ENCODE measurements at places on chromosomes 11 and 22.

- no peak for DNase-seq
Observed at GRCh38 chr11:70420008-70420464, 21.7 kb downstream of the CTTN start.

GRCh38 chr22:42560781-42561180 is 7.0 kb downstream of the SERHL2 start:
- no peak for DNase-seq

GRCh38 chr22:48835857-48836672 is 991.6 kb downstream of the BRD1 start:
- no peak for DNase-seq

DNA sequence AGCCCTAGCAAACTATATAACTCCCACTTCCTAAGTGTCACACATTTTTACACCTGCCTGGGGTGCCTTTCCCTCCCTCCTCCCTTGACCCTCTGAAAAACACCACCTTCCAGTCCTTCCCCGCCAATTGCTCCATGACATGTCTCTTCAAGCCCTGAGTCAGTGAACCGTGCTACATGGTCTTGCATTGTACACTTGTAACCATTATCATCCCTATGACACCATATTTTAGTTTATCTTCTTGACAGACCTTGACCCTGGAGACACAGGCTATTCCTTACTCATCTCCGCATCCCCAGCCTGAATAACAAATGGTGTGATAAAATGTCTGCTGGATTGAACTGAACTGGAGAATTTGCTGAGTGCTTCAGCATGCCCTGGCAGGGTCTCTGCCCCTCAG is 36.9 kb downstream of the TNKS1BP1 start:
- no peak for DNase-seq

DNA sequence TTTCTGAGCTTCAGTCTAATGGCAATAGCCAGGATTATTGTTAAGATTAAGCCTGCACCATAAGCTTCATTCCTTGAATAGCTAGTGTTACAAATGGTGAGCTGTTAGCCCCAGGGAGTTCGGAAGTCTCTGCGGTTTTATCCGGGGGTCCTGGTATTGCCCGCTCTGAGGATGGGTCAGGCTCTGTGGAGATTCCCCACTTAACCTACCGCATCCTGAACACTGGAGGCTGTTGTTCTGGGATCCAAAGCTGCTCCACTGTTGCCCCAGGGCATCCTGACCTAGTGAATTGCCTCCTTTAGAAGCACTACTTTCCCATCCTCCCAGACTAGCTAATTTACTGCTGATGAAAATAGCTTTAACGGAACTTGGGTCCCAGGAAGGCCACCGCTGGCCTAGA is 14.5 kb upstream of the PEX26 start:
- no peak for DNase-seq

DNA sequence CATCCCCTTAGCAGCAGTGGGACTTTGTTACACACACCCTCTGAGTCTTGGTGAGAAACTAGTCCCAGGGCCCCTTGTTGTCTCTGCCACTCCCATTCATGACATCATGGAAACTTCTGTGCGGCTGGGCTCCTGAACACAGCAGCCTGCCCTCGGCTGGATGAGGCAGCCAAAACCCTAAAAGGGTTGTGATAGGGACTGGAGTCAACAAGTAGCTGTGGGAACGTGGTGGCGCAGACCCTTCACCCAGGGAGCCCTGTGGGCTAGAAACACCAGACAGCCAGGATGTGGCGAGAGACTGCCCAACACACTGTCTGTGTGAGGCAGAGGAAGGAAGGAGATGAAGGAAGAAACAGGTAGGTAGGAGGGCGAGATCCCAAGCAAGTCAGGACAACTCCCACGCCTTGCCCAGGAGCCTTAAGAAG is 3.9 kb downstream of the CD3D start:
- DNase-seq: peak; percentile 76

DNA sequence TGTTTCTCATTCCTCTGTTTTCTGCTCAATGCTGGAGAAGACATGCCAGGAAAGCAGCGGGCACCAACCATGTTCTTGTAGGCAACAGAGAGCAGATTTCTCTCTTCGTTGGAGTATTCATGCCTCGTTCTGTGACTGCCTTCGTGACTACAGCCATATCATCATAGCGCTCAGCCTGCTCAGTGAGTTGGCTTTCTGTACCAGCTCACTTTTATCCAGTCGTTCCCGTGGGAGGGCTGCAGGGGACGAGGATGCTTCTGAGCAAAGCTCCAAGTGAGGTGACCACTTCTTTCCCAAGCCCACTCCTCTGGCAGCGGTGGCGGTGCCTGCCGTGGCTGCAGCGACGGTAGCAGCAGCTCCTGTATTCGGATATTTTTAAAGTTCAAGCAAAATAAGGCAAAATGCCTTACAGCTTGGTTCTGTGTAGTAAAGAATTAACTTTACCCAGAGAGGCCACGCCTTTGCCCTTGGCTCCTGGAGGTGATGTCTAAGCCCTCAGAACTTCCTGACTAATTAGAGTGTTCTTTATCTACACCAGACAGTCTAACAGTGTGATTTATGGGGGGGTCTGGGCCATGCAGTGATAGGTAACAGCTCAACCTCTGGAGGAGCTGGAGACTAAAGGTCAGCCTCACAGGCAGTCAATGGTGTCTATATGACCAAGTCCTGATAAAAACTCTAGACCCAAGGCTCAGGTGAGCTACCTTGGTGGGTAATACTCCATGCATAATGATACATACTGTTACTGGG is 35.3 kb downstream of the LDHAL6A start:
- no peak for DNase-seq

- no peak for DNase-seq
Observed at GRCh38 chr11:13983081-13983751, 20.7 kb downstream of the SPON1 start.

- no peak for DNase-seq
Observed at GRCh38 chr11:35978891-35979290, 35.0 kb downstream of the LDLRAD3 start.

GRCh38 chr11:113881856-113882255 is 6.5 kb upstream of the USP28 start:
- no peak for DNase-seq

DNA sequence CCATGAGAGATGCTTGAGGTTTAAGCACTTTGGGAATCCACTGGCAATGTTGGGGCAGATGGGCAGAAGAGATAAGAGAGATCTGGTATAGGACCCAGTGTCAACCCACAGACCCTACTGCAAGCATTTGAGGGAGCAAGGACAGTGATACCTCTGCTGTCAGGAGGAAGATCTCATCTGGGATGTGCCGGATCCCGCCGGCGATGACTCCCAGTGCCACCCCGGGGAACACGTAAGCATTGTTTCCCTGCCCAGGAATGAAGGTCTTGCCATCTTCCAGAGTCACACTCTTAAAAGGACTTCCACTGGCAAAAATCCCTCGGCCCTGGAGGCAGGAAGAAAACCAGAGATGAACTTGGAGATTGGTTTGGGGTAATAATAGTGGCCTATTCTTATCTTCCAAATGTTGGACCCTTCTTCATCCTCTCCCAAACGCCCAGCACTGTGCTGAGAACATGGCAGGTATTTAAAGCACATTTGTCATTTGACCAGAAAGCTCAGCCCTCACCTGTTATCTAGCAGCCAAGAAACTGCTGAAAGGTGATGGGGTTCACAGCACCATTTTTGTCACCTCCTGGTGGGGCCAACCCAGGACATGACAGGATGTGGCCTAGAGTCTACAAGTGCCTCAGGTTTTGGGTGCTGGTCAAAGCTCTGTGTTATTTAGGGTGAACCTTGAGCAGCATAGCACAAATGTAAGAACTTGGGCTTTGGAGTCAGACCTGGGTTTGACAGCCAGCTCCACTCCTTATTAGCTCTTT is 71.7 kb downstream of the CCDC81 start:
- DNase-seq: no peak

GRCh38 chr11:17724020-17724908 is 4.9 kb downstream of the MYOD1 start:
- no peak for DNase-seq

DNA sequence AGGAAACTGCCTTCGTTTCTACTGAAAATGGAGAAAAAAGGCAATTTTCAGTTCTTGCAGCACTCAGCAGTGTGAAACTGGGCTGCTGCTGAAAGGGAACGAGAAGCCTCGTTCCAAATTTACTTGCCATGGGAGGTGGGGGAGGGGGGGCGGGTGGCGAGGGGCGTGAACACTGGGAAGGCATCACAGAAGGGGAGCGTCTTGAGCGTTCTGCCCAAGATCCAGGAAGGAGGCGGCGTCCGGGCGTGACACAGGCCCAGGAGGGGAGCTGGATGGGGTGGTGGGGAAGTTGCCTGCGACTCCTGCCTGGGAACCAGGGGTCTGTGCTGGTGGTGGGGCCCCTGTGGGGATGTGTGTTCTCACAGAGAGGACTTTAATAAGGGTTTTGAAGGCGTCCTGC is 213.5 kb downstream of the CTTN start:
- no peak for DNase-seq

- no peak for DNase-seq
Observed at GRCh38 chr11:803770-804598, 1.0 kb downstream of the PIDD1 start.

- no peak for DNase-seq
Observed at GRCh38 chr11:100761841-100762240, 74.8 kb downstream of the ARHGAP42 start.

GRCh38 chr22:32848226-32848625 is 46.7 kb downstream of the TIMP3 start:
- no peak for DNase-seq

DNA sequence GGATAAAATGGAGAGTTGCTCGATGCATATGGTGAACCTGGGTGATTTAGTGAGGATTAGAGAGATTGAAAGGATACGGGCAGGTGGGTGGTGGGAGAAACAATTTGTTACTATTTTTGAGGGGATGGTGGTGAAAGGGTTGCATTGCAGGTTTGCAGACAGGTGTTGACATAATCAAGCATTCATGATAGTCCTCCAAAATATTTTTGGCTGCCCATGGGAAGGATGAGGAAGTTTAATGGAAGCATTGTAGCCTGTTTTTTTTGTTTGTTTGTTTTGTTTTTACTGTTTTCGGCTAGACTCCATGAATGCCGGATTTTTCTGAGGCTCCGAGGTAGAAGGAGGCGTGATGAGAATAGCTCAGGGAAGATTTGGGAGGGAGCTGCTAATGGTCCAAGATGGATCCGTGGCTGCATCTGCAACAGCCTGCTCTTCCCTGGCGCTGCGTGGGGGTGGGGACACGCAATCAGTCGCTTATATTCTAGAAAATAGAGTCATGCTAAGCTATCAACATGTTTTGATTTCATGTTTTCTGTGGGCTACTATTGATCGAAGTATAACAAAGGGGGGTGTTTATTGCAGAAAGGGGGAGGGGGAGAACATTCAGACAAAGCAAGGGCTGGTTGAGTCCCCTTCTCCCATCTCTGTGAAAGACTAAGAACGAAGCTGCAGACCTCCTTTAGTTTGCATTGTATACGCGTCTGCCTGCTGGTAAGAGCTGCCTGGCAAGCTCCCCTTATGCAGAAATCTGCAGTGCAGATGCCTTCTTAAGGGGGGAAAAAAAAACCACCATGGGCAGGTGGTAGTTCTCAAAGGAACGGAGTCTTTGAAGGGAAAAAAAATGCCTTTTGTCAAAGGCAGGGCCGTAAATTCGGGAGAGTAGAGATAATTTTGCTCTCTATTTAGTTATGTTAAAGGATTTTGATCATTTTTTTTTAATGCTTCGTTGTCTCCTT is 1.0 kb downstream of the RTN3 start:
- DNase-seq: no peak

GRCh38 chr22:29155966-29156365 is 49.7 kb upstream of the EMID1 start:
- DNase-seq: no peak

DNA sequence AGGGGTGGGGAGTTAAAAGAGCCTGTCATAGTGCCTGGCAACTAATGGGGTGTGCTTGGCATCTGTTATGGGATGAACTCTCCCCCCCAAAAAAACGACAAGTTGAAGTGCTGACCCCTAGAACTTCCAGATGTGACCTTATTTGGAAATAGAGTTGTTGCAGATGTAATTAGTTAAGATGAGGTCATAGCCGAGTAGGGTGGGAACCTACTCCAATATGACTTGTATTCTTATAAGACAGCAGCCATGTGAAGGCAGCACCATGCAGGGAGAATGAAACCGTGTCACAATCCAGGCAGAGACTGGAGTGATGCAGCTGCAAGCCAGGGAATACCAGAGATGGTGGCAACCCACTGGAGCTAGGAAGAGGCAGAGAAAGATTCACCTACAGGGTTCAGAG is 394.5 kb downstream of the TENM4 start:
- DNase-seq: no peak

- no peak for DNase-seq
Observed at GRCh38 chr11:104731890-104732289, 166.4 kb downstream of the CASP12 start.

- DNase-seq: no peak
Observed at GRCh38 chr11:45181193-45181888, 34.9 kb downstream of the PRDM11 start.

DNA sequence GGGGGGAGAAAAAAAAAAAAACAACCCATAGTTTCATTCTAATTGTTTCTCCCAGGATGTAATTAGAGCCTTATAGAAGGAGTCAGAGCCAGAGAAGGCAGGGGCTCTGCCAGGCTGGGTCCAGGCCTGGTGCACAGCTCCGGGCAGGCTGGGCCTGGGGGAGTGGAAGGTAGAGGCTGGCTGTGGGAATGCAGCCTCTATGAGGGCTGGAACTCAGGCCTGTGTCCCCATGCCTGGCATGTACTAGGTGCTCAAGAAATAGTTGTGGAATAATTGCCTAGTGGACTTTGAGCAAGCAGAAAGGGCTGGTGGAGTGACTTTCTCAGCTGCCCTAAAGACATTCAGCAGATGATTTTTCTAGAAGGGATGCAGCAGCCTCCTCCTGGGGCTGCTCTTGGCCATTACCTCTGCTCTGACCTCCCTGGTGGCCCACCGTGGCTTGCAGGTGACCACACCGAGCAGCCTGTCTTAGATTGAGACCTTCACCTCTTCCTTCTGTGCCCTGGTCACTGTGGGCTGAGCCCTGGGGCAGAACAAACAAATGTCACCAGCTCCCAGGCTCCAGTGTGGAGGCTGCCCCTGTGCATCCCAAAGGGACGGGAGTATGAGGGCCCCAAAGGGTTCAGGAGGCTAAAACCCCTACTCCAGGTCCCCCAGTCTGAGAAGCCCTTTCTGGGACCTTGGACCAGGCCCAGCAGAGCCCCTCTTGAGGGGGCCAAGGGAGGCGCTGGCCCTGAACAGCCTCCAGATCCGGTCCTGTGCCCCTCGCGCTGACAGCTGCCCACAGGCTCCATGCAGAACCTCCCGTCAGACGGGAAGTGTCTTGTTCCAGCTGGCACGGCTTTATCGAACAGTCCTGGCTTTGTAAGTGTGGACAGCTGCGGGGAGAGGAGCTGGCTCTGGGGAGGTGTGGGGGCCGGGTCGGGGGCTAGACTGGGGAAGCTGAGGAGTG is 18.8 kb downstream of the MYEOV start:
- DNase-seq: no peak

GRCh38 chr22:33539202-33539901 is 380.9 kb downstream of the LARGE1 start:
- DNase-seq: no peak

- no peak for DNase-seq
Observed at GRCh38 chr11:73326929-73327811, 19.1 kb downstream of the ARHGEF17 start.

Measured in activated CD8-positive, alpha-beta memory T cell treated with anti-CD3 and anti-CD28 coated beads for 1 hour (primary cell).